ENCODE measurements at places on chromosomes 7 and 10.
A peak's percentile ranks its signal among the peaks of the same experiment; 100 is the strongest.

DNA sequence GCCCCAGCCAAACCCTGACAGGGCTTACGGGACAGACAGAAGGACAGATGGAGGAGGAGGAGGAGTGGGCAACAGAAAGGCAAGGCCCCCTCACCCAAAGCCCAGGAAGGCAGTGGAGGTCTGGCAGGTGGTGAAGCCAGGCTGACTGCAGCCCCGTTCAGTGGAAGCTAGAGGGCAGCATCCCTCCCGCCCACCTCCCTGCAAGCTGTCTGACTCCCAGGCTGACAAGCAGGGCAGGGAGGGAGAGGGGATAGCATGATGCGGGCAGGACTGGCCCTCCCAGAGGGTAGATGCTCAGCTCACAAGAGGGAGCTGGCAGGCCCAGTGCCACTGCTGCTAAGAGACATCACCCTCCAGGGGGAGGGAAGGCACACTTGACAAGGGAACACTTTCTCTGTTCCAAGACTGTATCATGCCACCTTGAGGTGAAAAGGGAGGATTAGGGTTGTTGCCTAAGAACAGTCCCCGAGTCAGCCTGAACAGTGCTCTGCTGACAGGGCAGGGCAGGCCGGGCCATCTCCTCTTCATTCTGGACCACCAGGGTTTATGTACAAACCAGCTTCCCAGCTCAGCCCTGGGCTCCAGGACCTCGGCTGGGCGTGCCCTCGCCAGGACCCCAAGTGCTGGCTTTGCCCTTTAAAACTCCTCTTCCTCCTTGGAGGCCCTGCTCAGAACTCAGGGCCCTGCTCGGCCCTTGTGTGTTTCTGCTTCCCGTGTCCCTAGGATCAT lies 61.8 kb downstream of the RASGEF1A start:
- no peak overlapping the region for H3K27ac ChIP-seq
- DNase-seq = peak; percentile 16
- no peaks in the 10 kb centered on the region for H3K36me3 ChIP-seq
- H3K4me1 ChIP-seq = no peaks in the 10 kb centered on the region
- H3K27me3 ChIP-seq = no peaks in the 10 kb centered on the region
- H3K4me3 ChIP-seq = no peak overlapping the region

GRCh38 chr10:43233601-43234430 lies 33.0 kb downstream of the RASGEF1A start:
- no peak overlapping the region for H3K27ac ChIP-seq
- no peak for DNase-seq
- no peak overlapping the region for H3K4me3 ChIP-seq
- H3K4me1 ChIP-seq = no peaks in the 10 kb centered on the region

- H3K4me3 ChIP-seq = no peak overlapping the region
- DNase-seq = no peak
- no peaks in the 10 kb centered on the region for H3K27me3 ChIP-seq
- H3K4me1 ChIP-seq = no peaks in the 10 kb centered on the region
These were observed 72.6 kb downstream of the INPP5A start for GRCh38 chr10:132610071-132610701.

DNA sequence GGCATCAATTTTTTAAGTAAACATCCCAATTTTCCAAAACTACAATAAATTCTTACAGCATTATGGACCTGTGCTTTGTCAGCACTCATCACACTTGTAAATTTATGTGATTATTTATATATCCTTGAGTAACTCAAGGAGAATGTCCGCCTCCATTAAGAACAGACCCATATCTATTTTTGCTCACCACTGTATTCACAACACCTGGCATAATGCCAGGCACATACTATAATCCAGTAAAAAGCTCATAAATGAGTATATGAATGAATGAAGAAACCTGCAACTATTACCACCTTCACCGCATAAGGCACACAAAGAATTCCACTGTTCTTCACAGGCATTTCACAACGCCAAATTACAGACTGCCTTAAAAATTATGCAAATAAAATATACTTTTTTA lies 46.9 kb downstream of the MINDY3 start:
- no peaks in the 10 kb centered on the region for H3K36me3 ChIP-seq
- H3K27me3 ChIP-seq = no peaks in the 10 kb centered on the region

- H3K27ac ChIP-seq = no peak overlapping the region
- H3K36me3 ChIP-seq = no peaks in the 10 kb centered on the region
- H3K27me3 ChIP-seq = no peaks in the 10 kb centered on the region
- no peak overlapping the region for H3K4me3 ChIP-seq
- no peaks in the 10 kb centered on the region for H3K4me1 ChIP-seq
These were observed 388.2 kb upstream of the PODXL start for GRCh38 chr7:131944556-131945069.

- no peaks in the 10 kb centered on the region for H3K27me3 ChIP-seq
- H3K27ac ChIP-seq = no peak overlapping the region
- H3K4me3 ChIP-seq = no peak overlapping the region
- no peaks in the 10 kb centered on the region for H3K36me3 ChIP-seq
- H3K4me1 ChIP-seq = peaks cover 5% of the 10 kb centered on the region
- DNase-seq = no peak
These were observed 75.9 kb downstream of the CCNY start for GRCh38 chr10:35412003-35412723.

GRCh38 chr10:70480239-70480861 lies 1.8 kb downstream of the PALD1 start:
- no peaks in the 10 kb centered on the region for H3K36me3 ChIP-seq
- peaks cover 11% of the 10 kb centered on the region for H3K4me1 ChIP-seq
- DNase-seq = no peak
- H3K27me3 ChIP-seq = no peaks in the 10 kb centered on the region
- no peak overlapping the region for H3K27ac ChIP-seq
- peak overlapping the region; percentile 80 for H3K4me3 ChIP-seq

DNA sequence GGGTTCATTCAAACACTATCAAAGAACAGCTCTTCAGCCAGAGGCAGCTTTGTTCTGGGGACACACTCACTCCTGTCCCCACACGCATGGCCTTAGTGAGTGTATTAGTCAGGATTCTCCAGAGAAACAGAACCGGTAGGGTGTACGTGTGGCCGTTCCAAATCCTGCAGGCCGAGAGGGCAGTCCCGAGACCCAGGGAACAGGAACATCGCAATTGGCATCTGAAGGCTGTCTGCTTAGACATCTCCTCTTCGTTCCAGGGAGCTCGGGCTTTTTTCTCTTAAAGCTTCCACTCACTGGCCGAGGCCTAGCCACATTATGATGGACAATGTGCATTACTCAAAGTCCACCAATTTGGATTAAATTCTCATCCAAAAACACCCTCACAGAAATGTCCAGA lies 523.3 kb downstream of the GLRX3 start:
- H3K27ac ChIP-seq = no peak overlapping the region
- no peaks in the 10 kb centered on the region for H3K36me3 ChIP-seq
- H3K4me1 ChIP-seq = no peaks in the 10 kb centered on the region
- DNase-seq = no peak
